ENCODE measurements at places on chromosomes 7 and 10. TPM values are rescaled to one million over a fixed set of nuclear protein-coding genes. Genes with fewer than 3 reads are reported as not detected.

GRCh38 chr10:128440513-128441160 lies 314.4 kb upstream of the MKI67 start:
- DNase-seq = no peak

DNA sequence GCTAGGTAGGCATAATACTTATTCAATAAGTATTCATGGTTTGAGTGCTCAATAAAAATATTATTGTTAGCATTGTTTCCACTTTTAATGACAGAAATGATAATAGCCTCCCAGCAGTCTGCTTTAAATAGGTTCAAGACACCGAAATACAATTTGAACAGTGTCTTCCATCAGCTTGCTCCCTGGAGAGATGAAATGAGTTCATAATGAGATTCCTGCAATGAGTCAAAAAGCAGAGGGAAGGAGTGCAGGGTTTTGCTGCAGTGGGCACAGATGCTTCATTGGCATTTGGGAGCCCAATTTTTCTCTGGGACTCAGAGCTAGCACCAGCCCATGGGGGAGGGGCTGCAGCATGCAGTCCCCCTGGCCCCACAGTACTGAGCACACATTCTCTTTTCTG lies 32.6 kb upstream of the CHCHD3 start:
- no peak for DNase-seq

DNA sequence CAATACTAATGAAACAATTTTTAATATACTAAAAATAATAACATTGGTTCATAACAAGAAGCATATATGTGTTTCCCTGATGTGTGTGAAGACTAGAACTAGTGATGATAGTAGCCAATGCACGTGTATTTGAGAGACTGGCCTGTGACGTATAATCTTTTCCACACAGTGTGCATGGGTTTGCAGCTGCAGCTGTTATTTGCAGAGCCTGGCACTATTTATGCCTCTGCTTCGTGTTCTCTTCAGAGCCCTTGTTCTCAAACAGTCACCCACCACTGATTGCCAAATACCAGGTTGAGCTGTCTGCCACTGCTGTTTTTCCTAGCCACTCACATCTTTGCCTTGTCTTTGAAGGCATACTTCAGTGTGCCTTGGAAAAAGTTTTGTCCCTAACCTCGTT lies 531.7 kb downstream of the ETV1 start:
- no peak for DNase-seq

DNA sequence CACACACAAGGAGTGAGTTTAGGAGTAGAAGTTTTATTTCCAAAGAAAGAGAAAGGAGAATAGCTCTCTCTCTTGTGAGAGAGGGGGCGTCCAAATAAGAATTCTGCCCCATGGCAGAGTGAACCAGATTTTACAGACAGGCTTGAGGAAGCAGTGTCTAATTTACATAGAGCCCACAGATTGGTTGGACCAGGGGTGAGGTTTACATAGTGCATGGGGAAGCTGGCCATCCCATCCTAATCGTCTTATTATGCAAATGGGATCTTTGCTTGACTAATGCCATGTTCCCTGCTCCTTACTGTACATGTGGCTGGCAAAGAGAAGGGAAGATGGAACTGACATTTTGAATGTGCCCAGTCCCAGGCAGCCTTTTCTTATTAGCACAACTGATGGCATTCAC lies 60.0 kb upstream of the ACSM6 start:
- no peak for DNase-seq

LAMB1 gene
- 54.6 TPM for total RNA-seq
